Anterior cingulate cortex (tissue), 58 donors: ENCODE measurements at places on chromosomes 12 and 14.
A peak's percentile ranks its signal among the peaks of the same experiment; 100 is the strongest.

DNA sequence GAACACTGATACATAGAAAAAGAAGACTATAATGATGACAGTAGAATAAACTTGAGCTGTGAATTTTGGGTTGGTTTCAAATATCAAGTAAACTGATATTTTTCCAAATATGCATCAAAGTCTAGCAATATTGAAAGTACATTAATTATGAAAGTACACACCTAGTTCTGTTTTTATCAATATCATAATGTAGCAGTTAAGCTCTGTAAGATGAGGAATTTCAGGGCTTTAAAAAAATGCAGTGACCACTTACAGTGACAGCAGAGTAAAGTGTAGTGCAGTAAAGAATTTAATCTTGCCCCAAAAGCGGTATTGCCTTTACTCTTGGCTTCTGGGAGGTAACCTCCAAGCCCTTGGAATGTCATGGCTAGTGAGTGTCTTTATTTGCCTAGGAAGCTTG lies 102.9 kb upstream of the ABCD2 start:
- no peak for DNase-seq

DNA sequence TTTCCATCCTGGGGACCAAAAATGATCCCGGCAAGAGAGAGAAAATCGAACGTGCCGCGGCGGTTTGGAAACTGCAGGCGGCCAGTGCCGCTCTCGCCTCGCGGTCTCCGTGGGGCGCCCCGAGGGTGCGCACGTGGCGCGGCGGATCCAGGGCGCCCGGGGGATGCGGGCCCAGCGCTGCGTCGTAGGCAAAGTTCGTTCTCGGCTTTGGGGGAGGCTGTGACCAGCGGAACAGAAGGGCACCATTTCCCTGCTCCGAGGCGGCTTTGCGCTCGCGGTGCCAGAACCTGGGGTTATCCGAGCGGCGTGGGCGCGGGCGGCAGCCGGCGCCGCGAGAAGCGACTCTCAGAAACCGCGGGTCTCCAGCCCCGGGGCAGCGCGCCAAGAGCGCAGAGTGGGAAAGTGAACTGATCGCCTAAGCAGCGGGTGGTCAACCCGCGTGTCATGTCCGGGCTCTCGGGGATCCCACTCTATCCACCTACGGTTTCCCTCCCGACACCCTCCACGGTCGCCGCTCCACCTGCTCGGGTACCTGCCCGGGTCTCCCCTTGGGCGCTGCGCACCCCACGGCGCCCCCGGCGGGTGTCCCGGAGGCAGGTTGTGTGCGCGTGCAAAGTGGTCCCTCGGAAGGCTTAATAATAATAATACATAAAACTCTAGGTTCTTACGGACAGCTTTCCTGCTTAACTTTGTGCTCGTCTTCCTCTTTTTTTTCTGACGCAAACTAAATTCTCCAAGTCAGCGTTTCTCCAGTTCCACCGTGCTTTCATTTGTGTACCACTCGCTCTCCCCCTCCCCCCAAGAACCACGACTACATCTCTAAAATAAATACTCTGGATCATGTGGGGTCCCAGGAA lies 1.2 kb downstream of the ESRRB start:
- DNase-seq = no peak

DNA sequence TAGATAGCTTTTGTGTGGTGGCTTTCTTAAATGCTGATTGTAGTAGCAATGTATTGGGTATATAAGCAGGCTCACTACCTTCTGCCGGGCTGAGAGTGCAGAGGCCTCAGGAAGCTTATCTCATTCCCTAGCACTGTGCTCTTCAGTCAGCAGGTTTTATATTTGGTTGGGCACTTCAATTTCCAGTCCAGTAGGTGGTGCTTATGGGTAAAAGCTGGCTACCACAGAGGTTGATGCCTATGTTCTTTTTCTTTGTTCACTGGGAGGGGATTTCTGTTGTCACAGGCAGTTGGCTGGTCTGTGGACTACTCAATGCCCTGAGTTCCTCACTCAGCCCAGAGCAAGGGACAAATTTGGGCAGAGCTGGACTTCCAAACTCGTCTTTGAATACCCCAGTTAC lies 43.0 kb upstream of the GLIPR1 start:
- DNase-seq = no peak

DNA sequence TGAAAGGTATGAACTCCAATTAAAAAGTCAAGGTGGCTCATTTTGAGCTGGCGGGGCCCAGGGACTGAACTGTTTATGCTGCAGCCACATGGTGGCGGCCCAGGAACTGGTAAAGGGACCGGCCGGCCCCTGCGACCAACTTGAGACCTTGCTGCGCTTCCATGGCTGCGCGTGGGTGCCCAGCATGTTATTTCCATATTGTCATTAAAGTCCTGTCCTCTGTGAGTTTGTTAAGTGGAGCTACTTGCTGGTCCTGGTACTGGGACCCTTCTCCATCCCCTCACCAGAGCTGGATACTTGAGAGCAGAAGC lies 62.3 kb downstream of the BEGAIN start:
- DNase-seq = no peak

DNA sequence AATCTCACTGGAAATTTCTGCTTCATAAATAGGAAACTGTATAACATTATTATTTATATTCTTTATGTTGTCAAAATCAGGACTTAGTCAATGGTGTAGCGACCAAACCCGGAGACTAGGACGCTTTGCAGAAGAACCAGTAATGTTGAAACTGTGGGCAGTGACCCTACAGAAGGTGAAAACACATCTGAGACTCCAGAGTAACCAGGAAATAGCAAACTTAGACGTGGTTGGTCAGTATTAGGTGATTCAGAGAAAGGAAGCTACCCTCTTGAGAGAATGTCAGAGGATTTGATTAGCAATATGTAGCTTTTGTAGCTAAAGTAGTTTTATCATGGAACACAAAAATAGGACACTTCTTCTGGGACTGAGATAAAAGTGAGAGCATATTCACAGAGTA lies 381.9 kb downstream of the SLC16A7 start:
- DNase-seq = no peak

GRCh38 chr14:65958664-65959562 lies 527.3 kb upstream of the CCDC196 start:
- no peak for DNase-seq

GRCh38 chr12:129594098-129594497 lies 309.7 kb downstream of the TMEM132D start:
- DNase-seq = no peak

DNA sequence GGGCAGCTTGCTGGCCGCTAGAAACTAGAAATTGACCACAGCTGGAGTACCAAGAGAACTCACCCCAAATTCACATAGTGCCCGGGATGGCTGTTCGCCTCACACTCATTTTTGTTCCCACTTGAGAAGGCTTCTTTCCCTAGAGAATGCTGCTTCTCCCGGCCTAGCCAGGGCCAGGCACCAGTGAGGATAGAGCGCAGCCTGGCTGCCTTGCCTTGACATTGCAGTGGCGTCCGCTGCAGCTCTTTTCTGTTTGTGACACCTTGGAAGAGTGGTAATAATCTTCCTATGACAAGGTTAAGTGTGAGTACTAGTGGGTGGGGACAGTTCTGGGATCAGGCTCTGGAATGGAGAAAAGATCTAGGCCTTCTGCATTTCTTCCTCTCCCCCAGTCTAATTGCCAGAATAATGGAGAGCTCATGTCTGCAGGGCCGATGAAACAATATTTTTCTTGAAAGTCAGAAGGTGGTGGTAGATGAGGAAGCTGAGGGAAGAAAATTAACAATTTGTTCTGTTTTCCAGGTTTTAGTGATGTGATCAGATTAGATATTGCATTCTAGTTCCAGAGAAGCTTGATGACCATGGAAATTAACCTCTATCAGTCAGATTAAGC lies 3.7 kb downstream of the TMEM253 start:
- peak; percentile 63 for DNase-seq

DNA sequence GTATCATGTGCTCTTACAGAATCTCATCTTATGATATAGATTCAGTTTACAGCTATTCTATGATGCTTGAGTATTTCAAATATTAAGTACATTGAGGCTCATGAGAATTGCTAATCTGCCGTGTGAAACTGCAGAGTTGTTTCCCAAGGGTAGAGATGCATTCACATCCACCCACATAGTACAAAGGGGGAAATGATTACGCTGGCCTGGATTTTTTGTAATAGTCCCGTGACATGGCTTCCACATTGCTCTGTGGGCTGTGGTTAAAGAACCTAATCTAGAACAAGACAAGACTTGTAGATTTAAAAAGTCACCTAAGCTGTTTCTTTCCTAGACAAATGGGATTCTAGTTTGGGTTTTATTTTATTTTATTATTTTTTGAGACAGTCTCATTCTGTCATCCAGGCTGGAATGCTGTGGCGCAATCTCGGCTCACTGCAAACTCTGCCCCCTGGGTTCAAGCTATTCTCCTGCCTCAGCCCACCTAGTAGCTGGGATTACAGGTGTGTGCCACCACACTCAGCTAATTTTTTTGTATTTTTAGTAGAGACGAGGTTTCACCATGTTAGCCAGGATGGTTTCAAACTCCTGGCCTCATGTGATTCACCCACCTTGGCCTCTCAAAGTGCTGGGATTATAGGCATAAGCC lies 13.0 kb upstream of the RIOX1 start:
- peak; percentile 5 for DNase-seq

DNA sequence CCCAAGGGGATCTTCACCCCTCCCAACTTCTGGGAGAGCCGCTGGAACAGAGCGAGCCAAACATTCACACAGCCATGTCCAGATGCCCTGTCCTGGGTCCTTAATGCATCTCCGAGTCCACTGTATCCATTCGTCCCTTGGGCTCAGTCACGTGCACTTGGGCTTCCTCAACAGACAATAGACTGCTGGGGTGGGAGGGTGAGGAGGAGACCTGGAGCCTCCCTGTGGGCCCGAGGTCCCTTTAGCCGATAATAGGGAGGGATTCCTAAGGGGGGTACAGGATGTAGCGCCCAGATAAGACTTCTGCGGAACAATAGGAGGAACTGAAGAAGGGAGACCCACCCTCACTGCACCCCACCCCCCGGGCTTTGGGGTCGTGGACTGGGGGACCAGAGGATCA lies 6.7 kb downstream of the ARHGEF25 start:
- no peak for DNase-seq

- no peak for DNase-seq
Measured at GRCh38 chr14:32514236-32514635, 185.1 kb downstream of the AKAP6 start.

DNA sequence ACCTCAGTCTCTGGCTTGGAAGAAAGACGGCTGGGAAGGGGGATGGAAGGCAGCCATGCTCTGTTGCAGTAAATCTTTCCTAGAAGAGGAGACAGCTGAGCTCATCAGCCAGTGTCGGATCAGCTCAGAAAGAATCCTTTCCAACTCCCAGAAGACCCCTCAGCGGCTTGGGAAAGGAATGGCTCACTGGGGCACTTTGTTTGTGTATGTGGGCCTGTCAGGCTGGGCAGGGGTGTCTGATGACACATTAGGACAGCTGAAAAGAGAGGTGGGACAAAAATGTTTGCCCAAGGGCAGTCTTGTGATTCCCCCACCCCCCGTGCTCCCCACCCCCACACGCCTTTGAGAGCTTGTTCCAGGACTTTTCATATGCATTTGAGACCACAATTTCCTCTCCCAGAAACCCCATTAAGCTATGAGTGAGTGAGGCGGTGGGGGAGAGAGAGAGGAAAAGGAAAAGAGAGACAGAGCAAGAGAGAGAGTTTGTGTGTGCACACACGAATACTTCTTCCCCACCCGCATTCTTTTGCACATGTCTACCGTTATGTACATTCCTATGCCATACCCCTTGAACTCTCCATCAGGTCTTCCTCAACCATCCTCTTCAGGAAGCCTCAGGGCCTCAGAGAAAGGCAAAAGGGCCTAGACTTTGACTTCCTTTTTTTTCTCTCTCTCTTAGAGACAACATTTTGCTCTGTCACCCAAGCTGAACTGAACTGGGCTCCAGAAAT lies 198.9 kb downstream of the ZFP36L1 start:
- no peak for DNase-seq

DNA sequence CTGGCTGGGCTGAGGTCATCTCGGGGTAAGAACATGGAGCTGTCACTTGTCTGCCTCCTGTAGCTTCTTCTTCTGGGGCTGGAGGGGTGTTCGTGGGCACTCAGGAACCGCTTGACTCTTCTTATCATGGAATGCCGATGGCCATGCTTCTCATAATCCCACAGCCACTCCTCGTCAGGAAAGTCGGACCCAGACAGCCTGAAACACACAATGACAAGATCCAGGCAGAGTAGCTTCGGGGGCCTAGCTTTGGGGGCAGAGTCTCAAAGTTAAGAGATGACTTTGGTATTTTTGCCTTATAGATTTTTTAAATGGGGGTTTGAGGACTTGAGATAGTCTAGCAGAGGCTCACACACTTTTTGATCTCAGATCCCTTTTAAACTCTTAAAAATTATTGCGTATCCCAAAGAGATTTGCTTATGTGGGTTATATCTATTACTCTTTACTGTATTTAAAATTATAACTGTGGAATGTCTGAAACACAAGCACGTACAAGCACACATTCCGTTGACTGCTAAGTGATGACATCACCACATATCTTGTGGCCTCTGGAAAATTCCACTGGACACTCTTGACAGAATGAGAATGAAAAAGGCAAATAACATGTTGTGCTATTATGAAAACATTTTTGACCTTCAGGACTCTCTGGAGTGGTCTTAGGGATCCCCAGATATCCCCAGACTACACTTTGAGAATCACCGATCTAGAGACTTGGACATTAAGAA lies 43.3 kb downstream of the BEST3 start:
- DNase-seq = no peak

DNA sequence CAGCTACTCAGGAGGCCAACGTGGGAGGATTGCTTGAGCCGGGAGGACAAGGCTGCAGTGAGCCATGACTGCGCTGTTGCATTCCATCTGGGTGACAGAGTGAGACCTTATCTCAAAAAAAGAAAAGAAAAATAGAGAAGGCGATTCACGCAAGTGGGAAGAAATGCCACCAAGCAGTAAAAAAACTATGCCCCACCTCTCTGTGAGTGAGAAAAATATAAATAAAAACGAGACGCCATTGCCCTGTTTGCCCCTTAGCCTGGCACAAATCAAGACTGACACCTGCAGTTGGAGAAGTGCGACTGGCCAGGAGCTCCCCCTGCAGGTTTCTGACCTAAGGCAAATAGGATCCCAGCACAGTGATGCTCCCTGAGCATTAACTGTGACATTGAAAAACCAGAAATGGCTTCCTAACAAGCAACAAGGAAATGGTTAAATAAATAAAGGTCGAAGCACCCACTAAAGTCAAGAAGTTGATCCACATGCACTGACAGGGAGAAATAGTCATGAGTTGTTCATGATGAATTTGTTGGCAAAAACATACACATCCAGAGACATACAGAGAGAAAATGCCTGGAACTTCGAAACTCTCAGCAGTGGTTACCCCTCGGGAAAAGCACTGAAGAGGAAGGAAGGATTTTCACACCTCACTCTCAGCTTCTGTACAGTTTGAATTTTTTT lies 21.1 kb downstream of the GSC start:
- DNase-seq = no peak

GRCh38 chr14:31954991-31955390 lies 122.1 kb upstream of the ARHGAP5 start:
- no peak for DNase-seq
